ENCODE measurements at places on chromosomes 12 and 14.

GRCh38 chr14:99272899-99273765 lies 1.1 kb upstream of the BCL11B start:
- no peak for DNase-seq

DNA sequence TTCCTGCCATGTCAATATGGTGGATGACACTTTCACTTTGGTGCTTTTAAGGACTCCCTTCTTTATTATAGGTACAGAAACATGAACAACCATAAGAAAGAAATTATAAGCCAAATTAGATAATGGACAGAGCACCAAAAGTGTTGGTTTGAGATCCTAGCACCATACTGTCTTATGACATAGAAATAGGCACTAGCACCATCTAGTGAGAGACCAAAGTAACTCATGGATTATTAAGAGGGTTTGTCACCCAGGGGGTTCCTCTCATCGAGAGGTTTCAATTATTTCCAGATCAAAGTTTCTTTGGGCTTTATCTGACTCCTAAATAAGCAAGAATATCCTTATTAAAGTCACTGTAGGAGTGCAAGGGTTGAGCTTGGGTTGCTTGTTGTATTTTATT lies 153.0 kb upstream of the DIO2 start:
- no peak for DNase-seq

DNA sequence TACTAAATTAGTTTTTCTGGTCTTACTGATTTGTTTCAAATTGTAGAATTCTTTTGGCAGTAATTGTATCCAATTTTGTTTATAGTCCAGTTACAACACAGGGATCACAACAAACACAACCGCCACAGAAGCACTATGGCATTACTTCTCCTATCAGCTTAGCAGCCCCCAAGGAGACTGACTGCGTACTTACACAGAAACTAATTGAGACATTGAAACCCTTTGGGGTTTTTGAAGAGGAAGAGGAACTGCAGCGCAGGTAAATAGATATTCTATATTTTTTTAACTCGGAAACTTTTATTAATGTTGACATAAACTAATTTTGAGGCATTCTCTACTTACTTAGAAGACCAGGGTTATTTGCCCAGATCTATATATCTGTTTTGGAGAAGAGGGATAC lies 17.8 kb downstream of the PAPOLA start:
- DNase-seq = no peak

GRCh38 chr14:65038966-65039365 lies 52.3 kb downstream of the FNTB start:
- no peak for DNase-seq

DNA sequence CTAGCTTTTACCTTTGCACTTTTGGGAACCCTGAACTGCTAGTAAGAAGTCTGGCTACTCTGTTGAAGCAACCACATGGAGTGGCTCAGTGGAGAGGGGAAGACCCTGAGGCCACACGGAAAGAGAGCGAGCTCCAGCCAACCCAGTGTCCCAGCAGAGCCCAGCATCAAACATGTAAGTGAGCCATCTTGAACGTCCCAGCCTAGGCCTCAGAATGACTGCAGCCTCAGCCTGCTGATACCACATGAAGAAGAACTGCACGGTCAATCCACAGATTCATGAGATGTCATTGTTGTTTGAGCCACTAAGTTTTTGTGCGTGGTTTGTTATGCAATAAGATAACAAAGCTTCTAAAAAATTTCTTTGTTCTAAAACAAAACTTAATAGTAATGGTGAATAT lies 40.2 kb downstream of the TFCP2 start:
- DNase-seq = no peak

DNA sequence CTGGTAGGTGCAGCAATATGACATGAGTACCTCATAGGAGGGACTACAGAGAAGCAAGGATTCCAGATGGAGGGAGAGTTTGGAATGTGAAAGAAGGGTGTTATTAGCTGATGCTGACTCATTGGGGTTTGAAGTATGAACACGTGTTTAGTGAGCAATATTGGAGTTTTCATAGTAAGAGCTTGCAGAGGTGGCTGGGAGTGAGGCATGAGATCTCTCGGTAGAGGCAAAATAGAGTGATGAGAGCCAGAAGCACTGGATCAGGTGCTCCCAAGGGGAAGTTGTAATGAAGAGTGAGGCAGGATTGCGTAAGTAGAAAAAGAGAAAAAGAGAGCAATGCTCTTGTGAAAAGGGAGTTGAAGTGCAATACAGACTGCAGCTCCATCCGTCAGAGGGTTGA lies 42.1 kb downstream of the MGST1 start:
- no peak for DNase-seq
